ENCODE measurements at places on chromosomes 7 and 10.

- H3K36me3 ChIP-seq: peaks cover 6% of the 10 kb centered on the region
- H3K27me3 ChIP-seq: no peaks in the 10 kb centered on the region
- DNase-seq: peak; percentile 39
- no peak overlapping the region for H3K4me3 ChIP-seq
Observed at GRCh38 chr7:67267914-67268313, 271.3 kb downstream of the TYW1 start.

DNA sequence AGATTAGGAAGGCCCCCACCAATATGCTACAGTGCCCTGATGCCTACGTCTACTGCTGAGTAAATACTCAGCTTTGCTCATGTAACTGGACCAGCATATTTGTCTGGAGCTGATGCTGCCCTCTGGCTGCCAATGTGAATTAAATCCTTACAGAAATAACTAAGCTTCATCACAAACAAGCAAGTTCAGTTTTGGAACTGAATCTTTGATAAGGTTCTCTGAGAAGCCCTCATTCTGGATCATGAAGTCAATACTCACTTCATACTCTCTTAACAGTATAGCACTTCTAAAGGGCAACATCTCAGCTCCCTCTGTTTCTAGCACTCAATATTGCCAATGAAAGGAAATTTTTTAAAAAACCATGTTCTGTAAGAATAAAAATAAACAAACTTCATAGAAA lies 246.7 kb downstream of the ETV1 start:
- H3K36me3 ChIP-seq: no peaks in the 10 kb centered on the region
- no peaks in the 10 kb centered on the region for H3K4me1 ChIP-seq
- H3K27ac ChIP-seq: no peak overlapping the region
- DNase-seq: peak; percentile 27

GRCh38 chr10:7563368-7563767 lies 103.4 kb downstream of the ITIH5 start:
- no peak for DNase-seq
- H3K4me3 ChIP-seq: no peak overlapping the region
- no peaks in the 10 kb centered on the region for H3K27me3 ChIP-seq
- H3K27ac ChIP-seq: no peak overlapping the region
- H3K36me3 ChIP-seq: no peaks in the 10 kb centered on the region

GRCh38 chr7:50449501-50449880 lies 659 bp downstream of the FIGNL1 start:
- DNase-seq: no peak
- no peaks in the 10 kb centered on the region for H3K36me3 ChIP-seq
- peak overlapping the region; percentile 83 for H3K4me3 ChIP-seq
- no peaks in the 10 kb centered on the region for H3K4me1 ChIP-seq
- H3K27me3 ChIP-seq: no peaks in the 10 kb centered on the region
- H3K27ac ChIP-seq: no peak overlapping the region

DNA sequence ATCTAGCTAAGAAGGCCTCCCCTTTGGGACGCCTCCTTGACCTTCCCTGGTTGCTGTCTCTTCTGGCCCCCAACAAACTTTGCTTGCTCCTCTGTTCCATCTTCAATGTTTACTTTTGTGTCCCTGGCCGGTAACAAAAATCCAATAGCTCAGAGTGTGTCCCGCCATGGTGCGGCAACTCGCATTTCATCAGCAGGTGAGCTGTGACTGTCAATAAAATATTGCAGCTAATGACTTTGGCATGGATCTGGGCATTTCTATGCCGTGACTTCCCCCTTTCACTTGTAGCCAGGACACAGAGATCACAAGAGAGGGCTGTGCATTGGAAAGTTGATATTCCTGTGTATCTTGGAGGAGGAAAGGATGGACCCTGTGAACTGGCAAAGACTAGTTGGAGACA lies 317.6 kb downstream of the RPS24 start:
- no peaks in the 10 kb centered on the region for H3K4me1 ChIP-seq
- H3K27me3 ChIP-seq: no peaks in the 10 kb centered on the region
- no peak overlapping the region for H3K4me3 ChIP-seq

DNA sequence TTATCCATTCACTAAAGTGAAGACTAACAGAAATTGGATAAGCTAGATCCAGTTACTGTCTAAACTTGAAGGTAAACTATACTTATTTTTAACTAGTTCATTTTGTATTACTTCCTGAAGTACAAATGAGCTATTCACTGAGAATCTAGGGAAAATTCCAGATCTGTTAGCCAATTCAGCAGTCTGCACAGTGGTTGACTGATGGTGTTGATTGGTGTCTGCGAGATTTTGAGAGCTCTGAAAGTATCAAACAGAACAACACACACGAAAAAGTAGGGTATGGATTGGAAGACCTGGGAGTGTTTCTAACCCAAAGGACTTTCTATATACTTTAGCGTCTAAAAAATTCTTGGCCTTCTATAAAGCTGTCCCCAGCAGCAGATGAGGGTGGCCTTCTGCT lies 33.6 kb upstream of the AGR2 start:
- no peaks in the 10 kb centered on the region for H3K27me3 ChIP-seq
- no peak for DNase-seq
- no peaks in the 10 kb centered on the region for H3K4me1 ChIP-seq
